ENCODE measurements at places on chromosomes 11 and 22.

- DNase-seq = no peak
These were observed 22.9 kb downstream of the TNKS1BP1 start for GRCh38 chr11:57301711-57302423.

- no peak for DNase-seq
These were observed 150.1 kb upstream of the CTSC start for GRCh38 chr11:88487646-88488045.

DNA sequence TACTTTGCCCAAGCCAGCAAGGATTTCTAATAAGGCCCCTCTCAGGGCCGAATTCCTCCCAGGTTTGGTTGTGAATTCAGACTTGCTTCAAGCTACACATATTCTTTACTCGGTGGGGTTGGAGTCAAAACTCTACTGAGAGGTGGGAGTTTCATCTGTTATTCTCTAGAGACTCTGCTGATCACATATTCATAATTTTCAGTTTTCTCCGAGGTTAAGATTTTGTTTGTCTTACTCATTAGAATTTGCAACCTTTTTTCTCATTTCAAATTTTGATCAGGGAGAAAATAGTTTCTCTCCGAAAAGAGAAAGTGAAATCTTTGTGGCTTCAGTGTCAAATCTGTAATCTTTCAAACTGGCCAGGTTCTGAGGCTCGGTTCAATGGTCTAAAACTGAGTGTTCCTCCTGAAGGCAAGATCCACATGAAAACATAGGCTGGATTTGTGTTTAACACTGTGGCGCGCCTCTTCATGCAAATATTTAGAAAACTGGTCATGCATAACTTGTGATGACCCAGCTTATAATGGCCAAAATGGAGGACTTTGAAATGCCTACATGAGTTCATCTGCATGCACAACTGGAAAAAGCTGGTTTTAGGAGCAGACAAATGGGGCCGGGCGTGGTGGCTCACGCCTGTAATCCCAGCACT, 21.5 kb upstream of the GSTP1 start:
- no peak for DNase-seq

GRCh38 chr22:23180301-23180892, at the start of gene BCR:
TSS of gene BCR (plus strand) at chr22:23180509. CDS start at chr22:23180961, 452 bp downstream.
- DNase-seq = peak; percentile 70

DNA sequence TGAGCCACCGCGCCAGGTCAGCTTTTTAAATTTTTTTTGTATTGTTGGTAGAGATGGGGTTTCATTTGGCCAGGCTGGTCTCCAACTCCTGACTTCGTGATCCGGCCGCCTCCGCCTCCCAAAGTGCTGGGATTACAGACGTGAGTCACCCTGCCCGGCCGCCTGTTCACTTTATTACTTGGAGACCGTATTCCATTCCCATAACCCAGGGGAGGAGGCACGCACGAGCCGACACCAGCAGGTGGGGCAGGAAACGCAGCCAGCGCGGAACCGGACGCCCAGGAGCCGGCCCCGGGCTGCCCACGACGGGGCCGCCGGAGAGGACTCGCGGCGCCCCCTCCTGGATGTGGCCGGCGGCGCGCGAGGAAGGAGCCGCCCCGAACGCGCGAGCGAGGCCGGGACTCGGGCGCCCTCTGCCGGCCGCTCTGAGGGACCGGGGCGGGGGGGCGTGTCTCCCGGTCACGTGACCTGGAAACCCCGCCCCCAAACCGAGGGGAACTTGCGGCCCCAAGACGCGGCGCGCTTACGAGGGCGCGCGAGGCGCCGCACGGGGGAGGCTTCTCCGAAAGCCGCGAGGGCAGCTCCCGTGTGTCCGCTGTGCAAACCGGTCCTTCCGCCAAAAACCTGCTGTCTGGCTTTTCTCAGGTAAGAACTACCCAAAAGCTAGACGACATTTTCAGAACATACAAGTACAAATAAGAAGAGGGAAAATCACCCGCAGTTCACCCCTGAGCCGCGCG, 11.6 kb upstream of the RNH1 start:
- peak; percentile 90 for DNase-seq

DNA sequence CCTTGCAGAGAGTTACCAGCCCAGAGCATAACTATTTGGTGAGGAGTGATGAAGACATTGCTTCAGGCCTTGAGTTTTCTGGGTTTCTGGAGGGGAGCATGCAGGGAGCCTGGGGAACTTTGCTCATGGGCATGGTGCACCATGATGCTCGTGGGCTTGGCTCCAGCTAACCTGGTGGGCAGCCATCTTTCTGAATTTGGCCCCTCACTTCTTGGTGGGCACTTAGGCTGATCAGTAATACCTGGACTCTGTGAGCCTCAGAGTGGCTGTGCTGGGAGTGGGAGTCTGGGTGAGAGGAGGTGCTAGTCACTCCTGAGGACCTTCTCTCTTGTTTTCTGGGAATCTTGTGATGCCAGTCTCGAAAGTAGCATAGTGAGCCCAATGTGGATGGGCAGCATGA, 30.6 kb downstream of the AMPD3 start:
- DNase-seq = no peak

DNA sequence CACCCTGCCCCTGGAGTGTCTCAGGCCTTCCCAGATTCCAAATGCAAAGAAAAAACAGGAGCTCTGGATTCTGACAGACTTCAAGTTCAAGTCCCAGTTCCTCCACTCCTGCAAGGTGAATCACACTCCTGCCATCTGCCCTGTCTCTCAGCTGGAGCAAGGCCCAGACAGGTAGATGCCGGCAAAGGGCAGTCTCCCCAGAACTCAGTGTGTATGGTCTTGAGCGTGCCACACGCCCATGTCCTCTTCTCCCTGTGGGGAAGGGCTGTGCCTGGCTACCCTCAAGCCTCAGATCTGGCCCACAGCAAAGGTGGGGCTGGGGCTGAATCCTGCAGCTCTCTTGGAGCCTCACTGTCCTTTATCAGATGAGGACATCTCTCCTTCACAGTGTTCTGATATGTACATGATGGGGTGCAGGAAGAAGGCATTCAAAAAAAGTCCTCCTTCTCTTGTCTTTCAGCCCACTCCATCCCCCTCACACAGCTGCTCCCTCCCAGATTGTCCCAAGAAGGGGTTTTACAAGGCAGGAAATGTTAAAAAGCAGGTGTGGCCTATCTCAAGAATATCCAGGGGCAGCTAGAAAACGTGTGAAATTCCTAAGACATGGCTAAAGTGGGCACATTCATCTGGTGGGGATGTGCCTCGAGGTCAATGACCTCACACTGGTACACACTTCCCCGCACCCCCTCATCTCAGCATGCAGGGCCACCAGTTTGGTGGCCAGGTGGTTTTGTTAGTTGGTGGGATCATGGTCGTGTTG, 27.7 kb upstream of the ARFGAP3 start:
- DNase-seq = no peak

GRCh38 chr11:85673393-85673792, 8.5 kb upstream of the CREBZF start:
- DNase-seq = no peak

DNA sequence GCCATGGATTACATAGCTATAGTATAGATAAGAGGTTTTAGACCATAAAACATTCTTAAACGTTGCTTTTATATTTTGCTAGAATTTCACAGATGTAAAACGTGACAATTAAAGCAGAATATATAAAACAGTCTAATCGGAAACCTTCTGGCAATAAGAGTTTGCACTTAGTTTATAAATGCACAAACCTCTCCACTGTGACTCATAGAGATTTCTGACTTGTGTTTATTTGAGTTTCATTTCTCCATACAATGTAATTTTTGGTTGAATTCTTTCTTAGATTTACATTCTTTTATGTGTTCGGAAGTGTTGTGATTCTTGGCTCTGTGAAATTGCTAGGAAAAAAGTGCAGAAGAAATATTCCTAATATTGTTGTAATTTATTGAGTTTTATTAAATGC, 288.7 kb upstream of the CTSC start:
- DNase-seq = no peak

DNA sequence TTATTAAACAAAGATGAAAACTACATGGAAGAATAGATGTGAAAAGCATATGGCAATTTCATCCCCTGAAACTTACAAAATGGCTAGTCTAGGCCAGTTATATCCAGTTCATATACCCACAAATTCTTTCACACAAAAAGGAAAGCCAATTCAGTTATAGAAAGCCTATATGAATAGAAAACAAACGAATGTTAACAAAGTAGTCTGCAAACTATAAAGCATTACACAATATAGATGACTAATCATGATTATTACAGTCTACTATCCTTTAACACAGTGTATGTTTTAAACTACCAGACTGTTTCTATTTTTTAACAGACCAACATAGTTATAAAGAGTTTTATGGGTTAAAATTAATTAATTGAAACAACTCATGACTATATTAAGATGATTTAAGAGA, 12.1 kb downstream of the DCUN1D5 start:
- no peak for DNase-seq

DNA sequence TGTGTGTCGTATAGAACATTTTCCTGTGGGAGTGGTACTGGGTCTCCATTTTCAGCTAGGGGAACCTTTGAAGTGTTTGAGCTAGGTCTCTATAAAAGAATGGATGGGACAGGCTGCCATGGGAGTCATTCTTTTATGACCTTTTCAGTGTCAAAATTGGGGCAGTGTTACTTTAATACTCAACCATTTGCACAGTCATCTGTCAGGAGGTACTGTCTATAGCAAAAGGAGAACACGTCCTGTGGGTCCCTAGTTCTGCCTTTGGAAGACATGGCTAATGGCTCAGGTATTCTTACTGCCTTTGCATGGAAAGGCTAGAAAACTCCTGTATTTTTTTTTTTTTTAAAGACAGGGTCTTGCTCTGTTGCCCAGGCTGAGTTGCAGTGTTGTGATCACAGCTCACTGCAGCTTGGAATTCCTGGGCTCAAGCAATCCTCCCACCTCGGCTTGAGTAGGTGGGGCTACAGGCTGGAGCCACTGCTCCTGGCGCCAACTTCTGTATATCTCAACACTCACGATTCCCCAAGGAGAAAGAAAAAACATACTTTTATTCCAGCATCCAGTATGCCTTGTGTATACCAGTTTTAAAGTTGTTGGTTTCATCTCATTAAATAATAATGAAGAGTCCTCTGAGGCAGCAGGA, 2.1 kb upstream of the ATF4 start:
- DNase-seq = no peak
